Cardiac muscle cell (in vitro differentiated cells and primary cell): ENCODE measurements at places on chromosomes 13 and 19.

- no peak for DNase-seq
These were observed 47.6 kb downstream of the N4BP2L2 start for GRCh38 chr13:32491028-32491427.

DNA sequence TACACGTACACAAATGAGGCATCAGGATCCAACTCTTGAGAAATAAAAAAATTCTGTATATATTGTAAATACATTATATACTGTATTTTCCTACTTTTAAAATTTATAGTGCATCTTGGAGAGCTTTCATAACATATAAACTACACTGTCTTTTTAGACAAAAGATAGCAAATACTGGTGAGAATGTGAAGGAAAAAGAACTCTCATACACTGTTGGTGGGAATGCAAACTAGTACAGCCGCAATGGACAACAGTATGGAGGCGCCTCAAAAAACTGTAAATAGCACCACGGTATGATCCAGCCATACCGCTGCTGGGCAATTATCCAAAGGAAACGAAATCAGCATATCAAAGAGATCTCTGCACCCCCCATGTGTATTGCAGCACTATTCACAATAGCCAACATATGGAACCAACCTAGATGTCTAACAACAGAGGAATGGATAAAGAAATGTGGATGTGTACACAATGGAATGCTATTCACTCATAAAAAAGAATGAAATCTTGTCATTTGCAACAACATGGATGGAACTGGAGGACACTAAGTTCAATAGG is 292.4 kb downstream of the EFNB2 start:
- no peak for DNase-seq

GRCh38 chr19:6451583-6452222 is 7.9 kb downstream of the SLC25A23 start:
- DNase-seq = no peak

- peak; percentile 72 for DNase-seq
These were observed 1623.5 kb downstream of the PCDH9 start for GRCh38 chr13:65606622-65607021.

DNA sequence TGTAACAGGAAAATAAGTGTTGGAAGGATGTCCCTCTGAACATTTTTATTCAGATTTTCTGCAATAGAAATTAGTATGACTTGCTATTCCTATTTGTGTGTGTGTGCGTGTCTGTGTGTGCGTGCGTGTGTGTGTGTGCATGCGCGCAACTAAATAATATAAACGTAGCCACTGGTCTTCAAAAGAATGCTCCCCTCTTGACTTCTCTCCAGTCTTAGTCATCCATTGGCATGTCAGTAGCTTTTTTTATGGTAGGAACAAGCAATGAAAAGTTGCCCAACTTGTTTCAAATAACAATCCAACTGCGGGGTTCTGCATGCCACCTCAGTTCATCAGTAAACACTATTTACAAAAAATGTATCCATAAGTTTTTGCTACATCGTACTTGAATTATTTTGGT is 249.6 kb downstream of the GPC6 start:
- DNase-seq = peak; percentile 71

DNA sequence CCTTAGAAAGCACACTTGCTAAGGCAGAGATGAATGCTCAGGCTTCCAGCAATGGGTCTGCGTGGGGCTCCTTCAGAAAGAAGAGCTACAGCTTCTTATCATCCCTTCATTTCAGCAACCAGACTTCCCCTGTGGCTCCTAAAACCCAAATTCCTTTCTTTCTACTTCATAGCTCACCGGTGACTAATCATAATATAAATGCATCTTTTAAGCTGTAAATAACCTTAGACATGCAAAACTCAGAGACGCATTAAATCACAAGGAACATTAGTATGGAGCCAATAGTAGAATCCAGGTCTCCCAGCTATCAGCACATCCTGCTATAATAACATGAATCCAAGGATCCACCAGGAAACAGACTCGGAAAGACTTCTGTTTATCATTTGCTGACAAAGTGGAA is 375.6 kb downstream of the COG6 start:
- DNase-seq = no peak

- no peak for DNase-seq
These were observed 920.0 kb downstream of the UQCRFS1 start for GRCh38 chr19:28292822-28293500.

DNA sequence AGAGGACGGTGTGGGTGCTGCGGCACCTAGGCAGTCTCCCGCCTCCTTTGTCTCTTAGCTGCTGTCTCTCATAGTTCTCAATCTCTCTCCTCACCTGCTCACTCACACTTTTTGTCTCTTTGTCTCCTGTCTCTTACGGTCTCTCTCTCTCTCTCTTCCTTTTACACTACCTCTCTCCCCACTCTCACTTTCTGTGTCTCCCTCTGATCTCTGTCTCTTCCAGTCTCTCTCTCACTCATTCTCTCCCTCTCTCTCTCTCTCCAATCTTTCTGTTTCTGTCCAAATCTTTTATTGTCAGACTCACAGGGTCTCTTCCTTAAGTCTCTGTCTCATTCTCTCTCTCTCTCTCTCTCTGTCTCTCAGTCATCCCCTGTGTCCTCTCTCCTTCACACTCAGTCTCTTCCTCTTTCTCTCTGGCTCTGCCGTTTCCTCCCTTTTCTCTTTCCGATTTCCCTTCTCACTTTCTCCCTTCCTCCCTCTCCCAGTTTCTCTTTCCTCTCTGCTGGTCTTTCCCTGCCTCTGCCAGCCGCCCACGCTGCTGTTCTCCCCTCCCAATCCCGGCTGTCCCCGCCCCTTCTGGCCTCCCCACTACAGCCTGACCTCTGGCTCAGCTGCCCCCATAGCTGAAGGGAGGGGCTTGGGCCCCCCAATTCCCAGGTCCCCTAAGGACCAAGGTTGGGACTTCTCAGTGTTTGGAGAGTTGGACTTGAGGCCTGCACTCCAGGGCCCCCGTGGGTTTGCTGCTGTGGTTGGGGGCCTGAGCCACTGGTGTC is at the start of gene PLEKHA4:
TSS of gene PLEKHA4 (minus strand) at position 504 of the 773 bp plus-strand sequence. CDS start 997 bp downstream, outside the sequence.
- DNase-seq = peak; percentile 71

- DNase-seq = no peak
These were observed 165.6 kb downstream of the DLEU7 start for GRCh38 chr13:50677687-50678463.

DNA sequence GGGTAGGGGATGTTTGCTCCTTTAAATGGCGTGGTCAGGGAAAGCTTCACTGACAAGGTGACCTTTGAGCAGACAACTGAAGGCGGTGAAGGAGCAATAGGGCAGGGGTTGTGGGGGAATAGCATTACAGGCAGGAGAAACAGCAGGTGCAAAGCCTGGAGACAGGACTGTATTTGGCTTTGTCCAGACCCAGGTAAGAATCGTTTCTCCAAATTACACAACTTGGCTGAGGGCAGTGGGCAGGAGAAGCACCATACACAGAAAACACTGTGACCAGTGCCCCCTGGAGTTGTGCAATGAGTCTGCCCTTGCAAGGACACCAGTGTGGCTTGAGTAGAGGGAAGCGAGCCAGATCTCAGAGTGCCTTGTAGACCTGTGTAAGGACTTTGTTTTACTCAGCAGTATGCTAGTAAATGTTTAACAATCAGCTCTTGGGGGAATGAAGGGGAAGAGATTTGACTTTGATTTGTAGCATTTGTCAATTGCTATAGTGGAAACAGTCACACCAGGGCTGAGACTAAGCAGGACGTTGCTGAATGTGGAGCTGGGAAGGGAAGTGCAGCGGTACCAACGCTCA is 360.0 kb downstream of the DCT start:
- DNase-seq = peak; percentile 11

DNA sequence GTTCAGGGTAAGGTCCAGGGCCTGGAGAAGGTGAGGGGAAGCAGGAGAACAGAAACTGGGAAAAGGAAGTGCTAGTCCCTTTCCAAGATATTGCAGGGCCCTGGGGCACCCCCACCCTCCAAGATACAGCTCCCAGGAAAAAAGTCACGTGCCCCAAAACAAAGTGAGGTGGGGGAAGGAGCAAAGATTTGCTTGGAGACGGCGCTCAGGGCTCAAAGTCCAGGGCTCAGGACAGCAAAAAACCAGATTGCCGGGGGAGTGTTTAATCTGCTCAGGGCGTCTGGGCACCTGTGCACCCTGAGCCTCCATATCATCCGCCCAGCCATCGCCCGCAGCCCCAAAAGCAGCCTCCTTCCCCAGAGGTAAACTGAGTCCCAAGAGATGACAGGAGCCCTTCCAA is 6.3 kb downstream of the SMIM24 start:
- no peak for DNase-seq

GRCh38 chr19:10321417-10321797 is 5.6 kb upstream of the FDX2 start:
- DNase-seq = no peak

DNA sequence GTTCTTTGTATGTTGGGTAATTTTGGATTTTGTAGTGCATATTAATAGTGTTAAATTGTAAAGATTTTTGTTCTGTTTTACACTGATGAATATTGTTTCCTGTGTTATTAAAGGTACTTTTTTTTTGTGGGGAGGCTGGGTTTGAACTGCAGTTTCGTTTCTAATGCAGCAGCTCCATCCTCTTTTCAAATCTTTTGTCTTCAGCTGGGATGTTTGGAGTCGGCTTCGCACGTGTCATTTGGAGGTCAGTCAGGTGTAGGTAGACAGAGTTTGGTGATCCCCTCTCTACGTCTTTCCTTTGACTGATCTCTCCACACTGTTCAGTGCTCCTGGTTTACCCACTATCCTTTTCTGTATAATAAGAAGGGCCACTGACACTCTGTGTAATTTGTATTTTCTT is 30.3 kb downstream of the TDRD3 start:
- no peak for DNase-seq

DNA sequence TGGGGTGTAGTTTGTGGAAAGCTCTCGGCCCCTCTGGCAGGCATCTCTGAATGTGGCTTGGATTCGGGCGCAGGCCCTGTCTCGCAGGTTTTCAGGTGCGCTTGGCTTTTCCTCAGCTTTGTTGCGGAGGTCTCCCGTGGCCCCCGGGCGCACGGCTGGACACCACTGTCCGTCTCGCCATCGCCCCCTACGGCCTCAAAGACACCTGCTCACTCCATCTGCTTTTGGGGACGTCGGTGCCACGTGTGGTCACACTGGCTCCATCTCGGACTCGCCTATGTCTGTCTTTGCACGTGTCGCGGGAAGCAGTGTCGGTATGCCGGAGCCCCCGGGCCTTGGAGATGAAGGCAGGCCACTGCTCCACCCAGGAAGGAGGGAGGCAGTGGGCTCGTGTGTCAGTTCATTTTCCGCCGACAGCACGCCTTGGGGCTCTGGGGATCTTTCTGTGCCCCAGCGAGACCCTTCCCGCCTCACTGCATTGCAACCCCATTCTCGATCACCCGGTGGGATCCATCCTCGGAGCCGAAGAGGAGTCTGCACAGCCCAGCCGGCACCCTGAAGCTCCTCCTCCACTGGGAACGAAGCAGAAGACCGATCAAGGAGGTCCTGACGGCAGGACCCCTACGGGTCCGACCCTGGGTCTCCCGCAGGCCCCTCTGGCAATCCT is 42.1 kb downstream of the ZNF146 start:
- DNase-seq = no peak

- no peak for DNase-seq
These were observed 530.9 kb downstream of the MYO16 start for GRCh38 chr13:109160357-109160756.

DNA sequence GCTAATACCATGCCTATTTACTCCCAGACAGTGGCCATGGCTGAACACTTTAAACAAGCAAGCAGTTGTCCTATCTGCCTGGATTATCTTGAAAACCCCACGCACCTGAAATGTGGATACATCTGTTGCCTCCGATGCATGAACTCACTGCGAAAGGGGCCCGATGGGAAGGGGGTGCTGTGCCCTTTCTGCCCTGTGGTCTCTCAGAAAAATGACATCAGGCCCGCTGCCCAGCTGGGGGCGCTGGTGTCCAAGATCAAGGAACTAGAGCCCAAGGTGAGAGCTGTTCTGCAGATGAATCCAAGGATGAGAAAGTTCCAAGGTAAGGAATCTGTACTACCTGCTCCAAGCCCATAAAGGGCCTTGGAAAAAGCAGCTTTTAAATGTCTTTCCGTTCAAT is 8.6 kb downstream of the RFPL4AL1 start:
- DNase-seq = no peak

GRCh38 chr13:85808811-85809210 is 9.6 kb upstream of the SLITRK6 start:
- DNase-seq = no peak

GRCh38 chr13:94309997-94310855 is 169.3 kb downstream of the DCT start:
- peak; percentile 89 for DNase-seq

DNA sequence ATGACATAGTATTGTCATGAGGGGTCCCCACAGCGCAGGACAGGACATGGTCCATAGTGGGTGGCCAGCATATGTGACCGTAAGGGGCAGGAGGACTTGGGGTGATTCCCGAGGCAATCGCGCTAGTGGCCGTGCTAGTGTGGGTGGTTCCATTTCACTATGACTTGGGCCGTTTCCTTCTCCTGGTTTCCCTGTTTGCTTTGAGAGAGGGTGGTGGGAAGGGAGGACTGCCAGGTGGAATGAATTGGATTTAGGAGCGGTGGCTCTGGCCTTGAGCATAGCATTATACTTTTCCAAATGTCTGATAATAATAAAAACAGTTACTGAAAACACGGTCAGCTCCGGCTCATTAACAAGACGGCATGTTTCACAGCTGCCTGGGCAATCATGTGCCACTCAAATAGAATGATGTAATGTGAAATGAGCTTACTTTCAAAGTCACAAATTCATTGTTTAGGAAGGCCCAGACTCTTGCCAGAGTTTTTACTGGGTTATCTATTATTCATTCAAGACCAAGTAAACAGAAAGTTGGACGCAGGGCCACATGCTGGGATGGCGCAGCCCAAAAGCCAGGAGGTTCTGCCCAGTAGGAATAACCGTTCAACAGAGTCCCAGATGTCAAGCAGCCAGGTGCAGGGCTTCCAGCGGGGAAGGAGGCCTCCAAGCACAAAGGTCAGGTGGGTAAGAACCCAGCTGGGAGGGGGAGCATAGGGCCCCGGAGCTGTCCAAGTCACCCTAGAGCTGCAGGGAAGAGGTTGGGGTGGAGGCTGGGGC is 19.6 kb upstream of the SLC15A1 start:
- no peak for DNase-seq

DNA sequence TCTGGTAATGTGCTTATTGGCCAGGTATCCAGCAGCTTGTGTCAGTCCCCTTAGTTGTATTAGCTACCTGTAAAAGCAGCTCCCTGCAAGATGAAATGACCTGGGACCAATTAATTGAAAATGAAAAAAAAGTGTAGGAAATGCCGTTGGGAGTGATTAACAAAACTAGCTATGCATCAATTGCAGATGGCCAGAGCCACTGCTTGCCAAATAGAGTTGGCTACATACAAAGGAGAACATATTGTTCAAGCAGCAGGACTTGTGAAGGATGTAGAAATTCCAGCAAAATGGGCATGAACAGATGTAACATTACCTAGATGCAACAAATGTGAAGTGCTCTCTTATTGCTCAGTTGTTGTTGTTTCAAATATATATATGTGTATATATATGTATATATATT is 300.5 kb downstream of the PCDH17 start:
- no peak for DNase-seq

GRCh38 chr13:36515466-36515865 is 83.2 kb downstream of the CCNA1 start:
- DNase-seq = no peak

- no peak for DNase-seq
These were observed 1089.7 kb downstream of the EFNB2 start for GRCh38 chr13:105445796-105446195.
